Germinal center (tissue), 1 donor: ENCODE measurements at places on chromosomes 5 and 9.
A peak's percentile ranks its signal among the peaks of the same experiment; 100 is the strongest.

- peak; percentile 65 for DNase-seq
Observed at GRCh38 chr5:180126716-180127681, 55.4 kb upstream of the RNF130 start.

DNA sequence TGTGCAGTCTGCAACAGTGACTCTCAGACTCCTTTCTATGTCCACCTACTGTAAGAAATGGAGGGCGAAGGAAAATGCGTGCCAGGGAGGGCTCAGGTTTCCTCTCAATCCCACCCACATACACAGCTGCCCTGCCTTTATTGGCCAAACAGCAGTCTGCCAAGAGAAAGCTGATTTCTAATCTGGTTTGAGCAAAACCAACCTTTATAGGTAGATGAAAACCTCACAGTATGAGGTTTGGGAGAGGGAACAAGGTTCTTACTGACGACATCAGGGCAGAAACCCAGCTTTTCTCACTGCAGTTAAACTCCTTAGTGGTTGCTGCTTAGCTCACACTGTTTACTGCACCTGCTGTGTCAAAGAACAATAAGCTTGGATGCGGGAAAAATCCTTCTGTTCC lies 152.3 kb upstream of the KLF9 start:
- no peak for DNase-seq

GRCh38 chr5:61402244-61402823 lies 70.3 kb downstream of the ZSWIM6 start:
- no peak for DNase-seq

GRCh38 chr9:109108318-109108717 lies 11.4 kb downstream of the TMEM245 start:
- DNase-seq, result no peak

- DNase-seq, result peak; percentile 49
Observed at GRCh38 chr9:83920469-83920926, 734 bp downstream of the KIF27 start.

DNA sequence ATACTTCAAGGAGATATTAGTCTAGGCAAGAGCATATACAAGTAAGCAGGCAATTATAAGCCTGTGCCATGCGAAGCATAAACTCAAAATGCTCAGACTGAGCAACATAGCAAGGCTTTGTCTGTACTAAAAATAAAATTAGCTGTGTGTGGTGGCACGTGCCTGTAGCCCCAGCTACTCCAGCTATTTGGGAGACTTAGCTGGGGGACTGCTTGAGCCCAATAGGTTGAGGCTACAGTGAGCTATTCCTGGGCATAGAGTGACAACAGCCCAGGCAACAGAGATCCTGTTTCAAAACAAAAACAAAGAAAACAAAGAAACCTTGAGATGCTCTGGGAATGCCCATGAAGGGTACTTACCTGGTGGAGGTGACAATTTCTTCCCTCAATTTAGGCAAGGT lies 130.5 kb upstream of the ZNF608 start:
- DNase-seq, result no peak

GRCh38 chr9:112049811-112050516 lies 125.1 kb downstream of the SUSD1 start:
- no peak for DNase-seq

DNA sequence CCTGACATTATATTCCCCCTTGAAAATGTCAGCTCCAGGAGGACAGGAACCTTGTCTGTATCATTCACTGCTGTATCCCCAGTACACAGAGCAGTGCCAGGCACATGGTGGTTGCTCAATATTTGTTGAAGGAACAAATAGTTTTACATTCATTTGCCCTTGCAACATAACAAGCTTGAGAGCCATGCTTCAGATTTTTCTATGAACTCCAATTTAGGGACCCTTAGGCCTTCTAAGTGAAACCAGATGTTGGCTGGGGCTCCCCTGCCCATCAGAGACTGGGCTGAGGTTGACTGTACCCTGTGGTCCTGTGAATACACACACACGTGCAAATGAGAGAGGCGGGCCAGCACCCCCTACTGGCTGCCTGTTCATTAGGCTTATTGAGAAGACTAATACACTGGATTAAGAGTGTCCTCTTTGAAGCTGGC lies 214.9 kb upstream of the WWC1 start:
- no peak for DNase-seq

DNA sequence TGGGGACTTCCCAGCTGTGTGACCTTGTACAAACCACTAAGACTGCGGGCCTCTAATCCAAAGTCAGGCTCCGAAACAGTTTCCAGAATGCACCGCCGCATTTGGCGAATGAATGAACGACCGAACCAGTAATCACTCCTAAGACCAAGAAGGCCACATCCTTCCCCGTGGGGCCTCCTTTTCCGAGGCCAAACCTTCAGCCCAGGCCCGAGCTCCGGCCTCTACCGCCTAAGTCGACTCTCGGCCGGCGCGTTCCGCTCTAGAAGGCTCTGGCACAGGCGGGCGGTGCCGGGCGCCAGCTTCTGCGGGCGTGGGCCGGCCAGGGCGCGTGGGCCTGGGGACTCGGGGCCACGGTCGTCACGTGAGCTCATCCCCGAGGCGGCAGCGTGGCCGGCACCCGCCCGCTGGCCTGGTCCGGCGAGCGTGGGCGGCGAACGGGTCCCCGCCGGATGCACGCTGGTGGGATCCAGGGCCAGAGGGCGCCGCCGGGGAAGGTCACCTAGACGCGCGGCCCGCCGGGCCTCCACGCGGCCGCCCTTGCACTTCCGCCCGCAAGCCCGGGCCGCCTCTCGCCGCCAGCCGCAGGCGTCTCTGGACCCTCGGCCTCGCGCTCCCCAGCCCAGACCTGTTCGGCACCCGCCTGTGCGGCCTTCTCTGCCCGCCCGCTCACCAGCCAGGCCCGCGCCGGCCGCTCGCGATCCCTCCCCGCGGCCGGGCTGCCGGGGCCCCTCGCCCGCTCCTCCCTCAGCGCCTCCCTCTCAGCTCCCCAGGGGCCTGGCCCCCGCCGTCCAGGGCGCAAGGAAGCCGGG lies 754 bp downstream of the VDAC1 start:
- DNase-seq, result peak; percentile 56

DNA sequence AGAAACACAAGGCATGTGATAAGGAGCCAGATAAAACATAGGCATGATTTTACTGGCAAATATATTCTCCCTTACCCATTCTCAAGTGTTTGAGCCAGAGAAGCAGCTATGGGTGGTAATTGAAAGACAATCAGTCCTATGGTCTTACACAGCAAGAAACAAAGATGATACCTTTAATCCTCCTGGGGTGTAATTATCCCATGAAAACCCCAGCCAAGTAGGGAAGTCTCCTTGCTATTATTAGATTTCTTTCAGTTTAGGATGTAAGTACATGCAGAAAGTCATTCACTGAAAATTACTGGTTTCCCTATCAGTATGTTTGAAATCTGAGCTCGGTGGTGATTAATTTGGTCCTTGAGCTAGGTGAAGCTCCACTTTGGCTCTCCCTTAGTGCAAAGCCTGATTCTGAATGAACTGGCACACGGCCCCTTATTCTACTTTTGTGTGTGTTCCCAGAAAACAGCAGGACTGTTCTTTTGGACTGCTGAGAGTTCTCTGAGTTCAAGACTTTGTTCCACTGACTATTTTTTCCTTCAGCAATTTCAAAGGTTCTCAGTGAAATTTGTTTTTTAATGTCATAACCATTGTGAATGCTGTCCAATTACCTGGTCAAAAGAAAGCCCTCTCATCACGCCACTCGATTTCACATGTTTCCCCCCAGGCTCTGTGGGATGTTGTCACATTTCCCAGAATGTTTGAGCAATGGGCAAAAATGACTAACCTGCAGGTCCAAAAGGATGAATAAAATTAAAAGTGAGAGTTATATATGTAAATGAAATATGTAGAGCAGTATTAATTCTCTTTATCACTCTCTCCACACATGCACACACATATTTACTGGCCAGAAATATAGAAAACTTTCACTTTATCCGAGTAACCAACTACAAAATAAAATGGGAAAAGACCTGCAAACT lies 343.0 kb downstream of the RAB3C start:
- no peak for DNase-seq

DNA sequence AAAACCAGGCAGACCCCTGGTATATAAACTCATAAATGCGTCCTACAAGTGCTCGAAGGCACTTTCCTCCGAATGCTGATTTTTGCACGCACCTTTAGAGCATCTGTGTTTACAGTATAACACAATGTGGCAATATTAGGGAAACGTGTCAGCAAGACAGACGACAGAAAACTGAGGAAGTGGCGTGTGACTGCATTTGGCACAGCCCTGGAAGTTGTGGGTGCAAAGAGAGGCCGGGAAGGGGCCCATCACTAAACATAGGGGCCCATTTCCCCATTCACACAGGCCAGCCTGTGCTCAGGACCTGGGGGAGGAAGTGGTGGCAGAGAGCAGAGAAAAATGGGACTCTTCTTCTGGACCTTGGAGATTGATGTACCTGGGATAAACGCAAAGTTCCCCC lies 48.2 kb downstream of the RASGEF1C start:
- no peak for DNase-seq

GRCh38 chr9:104075801-104076753 lies 18.0 kb upstream of the SMC2 start:
- DNase-seq, result no peak

GRCh38 chr9:1458503-1458902 lies 408.3 kb downstream of the DMRT2 start:
- no peak for DNase-seq

DNA sequence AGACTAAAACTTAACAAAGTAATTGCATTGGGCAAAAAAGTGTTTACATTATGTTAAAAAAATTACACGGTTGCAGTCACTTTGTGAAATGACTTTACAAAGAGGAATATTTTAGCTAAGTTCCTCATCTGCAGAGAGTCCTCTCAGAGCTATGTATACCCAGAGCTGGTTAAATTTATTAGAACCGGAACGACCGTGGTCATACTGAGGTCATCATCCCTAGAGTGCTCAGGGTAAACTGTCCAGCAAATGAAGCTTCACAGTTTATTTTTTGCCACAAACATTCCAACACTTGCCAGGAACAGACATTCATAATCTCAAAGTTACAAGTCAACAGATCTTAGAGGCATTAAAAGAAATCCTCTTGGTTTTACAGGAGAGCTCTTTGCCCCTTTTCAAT lies 897 bp downstream of the ROPN1L start:
- DNase-seq, result no peak

DNA sequence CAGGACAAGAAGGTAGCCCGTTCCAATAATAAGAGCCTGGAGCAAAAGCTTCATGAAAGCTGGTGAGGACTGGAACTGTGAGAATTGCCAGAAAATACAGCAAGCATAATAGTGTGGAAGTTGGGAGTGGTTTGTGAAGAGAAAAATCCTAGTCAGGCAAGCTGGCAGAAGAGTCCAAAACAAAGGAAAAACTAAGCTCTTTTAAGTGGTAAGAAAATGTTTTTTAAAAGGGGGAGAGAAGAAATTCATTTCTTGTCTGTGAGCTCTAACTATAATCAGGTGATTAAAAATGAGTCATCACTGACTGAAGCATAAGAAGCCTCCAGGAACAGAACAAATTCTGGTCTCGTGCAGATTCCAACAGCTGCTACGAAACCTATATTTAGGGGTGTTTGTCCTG lies 102.6 kb downstream of the CAAP1 start:
- DNase-seq, result no peak

DNA sequence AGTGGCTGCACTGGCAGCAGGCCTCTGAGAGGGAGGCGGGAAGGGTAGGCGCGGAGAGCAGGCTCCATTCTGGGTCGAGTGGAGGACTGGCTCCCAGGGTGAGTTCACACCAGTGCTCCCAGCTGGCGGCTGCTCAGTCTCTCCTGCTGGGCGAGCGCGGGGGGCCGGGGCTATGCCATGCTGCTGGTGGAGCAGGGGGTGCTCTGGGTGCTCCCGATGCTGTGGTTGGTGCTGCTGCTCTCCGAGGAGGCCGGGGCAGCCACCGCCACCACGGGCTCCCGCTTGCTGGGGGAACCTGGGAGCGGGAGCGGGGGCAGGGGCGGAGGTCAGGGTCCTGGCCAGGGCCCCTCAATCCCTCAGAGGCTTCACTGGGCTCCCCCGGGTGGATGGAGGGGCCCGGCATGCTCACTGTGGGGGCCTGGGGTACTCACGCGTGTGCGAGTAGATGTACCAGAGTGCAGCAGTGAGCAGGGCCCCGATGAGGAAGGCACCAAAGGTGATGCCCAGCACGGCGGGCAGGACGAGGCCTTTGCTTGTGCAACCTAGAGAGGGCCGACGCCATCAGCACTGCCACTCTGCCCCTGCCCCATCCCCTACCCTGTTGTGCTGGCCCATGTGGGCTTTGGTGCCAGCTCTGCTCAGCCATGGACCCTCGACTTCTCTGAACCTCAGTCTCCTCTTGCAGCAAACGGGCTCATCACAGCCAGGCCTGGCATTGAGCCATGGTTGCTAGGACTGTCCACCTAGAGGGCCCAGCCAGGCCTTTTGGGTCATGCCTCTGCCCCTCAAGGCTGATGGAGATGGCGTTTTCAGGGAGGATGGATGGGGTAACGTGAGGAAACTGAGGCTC lies 13.1 kb downstream of the FPGS start:
- DNase-seq, result no peak

DNA sequence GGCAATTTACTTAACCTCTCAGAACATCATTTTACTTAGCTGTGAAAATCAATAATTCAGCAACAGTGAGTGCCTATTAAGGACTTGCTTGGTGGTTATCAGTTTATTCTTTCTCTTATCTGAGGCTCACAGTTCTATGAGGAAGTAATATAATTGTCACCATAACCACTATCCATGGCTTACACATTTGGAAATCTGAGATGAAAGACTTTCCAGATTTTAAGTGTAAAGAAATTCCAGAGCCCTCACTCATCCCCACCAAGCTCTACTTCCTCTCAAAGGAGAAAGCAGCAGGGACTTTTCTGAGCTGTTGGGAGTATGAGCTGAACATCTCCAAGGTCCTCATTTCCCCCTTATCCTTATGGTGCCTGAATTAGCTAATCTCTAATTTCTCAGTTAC lies 321.5 kb downstream of the FBXL7 start:
- DNase-seq, result no peak
